ENCODE measurements at places on chromosomes 13 and 19.

- DNase-seq = no peak
Measured at GRCh38 chr19:32464279-32464678, 58.7 kb downstream of the DPY19L3 start.

DNA sequence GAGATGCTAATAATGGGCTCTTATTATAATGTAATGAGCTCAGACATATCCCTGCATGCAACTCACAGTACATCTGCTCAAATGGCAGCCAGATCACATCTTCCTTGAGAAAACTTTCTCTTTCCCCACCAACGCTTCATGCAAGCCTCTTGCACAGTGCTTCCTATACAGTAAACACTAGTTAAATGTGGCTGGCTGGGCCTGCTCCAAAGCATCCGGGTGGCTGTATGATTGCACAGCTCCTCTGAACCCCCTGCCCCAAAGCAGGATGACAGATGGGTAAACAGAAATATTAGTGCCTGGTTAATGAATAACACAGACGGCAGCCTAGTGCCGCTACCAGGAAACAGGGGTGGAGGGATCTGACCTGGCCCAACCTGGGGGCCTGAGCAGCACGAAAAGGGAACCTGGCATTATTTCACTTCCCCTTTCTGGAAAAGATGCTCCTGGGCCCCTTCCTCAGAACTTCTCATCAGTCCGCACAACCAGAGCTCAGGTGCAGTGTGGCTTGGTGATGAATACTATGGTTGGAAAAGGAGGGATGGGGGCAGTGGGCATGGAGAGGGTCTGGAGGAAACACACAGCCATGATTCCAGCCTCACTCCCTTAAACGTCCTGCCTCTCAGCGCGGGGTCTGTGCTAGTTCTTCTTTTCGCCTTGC, 10.8 kb downstream of the FFAR2 start:
- DNase-seq = peak; percentile 83

DNA sequence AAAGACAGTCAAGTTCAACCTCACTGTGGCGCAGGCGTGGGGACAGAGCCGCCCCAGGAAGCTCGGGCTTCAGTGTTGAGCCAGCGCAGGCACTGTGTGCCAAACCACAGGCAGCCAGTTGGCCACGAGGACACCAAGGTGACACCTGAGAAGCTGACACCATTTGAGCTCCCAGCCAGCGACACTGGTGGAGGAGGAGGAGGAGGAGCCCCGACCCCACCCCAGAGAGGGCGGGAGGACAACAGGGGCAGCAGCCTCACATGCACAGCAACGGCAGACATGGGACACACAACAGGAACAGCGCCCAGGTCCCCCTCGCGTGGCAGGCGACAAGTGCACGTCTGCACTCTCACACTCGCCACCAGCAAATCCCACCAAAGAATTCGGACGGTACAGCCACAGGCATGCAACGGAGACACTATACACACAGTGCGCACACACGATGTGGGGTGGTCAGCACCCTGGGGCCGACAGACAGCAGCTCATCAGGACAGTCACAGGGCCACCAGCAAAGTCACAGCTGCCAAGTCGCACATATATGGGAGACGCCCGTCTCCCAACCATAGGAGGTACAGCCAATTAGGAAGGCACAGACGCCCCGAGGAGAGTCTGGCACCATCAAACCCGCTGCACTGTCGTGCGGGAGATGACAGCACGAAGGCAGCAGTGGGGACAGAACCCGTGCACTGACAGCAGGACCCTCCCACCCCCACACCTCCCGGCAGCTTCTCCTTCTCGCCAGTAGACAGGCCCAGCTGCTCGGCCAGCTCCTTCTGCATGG, 3.4 kb downstream of the EIF3G start:
- no peak for DNase-seq

DNA sequence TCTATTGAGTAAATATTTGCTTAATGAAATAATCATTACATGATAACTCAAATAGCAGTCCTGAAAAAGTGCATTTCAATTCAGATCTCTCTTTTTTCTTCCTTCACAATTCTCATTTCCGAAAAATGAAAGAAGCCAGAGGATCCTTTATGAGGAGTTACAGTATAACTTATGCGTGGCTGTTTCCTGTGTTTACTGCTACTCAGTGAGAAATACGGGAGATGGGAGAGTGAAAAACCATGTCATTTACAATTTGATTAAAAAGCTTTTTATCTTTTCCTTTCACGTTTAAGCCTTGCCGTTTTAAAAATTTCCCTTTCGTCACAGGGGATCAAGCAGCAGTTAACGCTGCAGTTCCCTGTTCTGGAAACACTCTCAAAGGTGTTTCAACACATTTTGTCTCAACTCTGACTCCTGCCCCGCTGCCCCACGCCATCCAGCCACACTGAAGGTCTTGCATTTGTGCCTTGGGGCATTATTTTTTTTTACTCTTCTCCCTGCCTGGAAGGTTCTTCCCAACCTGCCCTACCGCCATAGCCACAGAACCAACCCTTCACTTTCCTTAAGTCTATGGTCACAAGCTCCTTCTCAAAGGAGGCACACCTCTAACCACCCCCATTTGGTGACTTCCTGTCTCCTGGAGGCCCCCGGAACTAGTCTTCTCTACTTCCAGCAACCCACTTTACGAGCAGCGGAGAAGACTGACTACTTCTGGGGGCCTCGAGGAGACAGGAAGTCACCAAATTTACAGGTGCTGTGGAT, 17.0 kb downstream of the KL start:
- no peak for DNase-seq

GRCh38 chr19:8224394-8225145, 15.4 kb downstream of the CERS4 start:
- DNase-seq = no peak

DNA sequence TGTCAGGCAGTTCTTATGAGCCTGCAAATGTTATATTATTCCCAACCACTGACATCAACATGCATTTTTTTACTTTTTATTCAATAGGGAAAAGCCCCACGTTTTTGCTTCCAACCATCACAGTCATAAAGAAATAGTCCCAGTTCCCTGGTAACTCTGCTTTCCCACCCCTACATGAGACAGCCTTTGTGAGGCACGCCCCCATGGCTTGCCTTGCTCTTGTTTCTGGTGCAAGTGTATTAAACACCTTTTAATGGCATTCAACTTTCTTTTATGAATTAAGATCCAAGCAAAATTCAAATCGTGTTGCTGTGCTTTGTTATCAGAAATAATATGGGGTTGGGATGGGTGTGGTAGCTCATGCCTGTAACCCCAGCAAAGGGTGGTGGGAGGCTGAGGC, 54.2 kb upstream of the ZNF429 start:
- no peak for DNase-seq

GRCh38 chr19:3061182-3062161, 823 bp downstream of the TLE5 start:
- peak; percentile 25 for DNase-seq

DNA sequence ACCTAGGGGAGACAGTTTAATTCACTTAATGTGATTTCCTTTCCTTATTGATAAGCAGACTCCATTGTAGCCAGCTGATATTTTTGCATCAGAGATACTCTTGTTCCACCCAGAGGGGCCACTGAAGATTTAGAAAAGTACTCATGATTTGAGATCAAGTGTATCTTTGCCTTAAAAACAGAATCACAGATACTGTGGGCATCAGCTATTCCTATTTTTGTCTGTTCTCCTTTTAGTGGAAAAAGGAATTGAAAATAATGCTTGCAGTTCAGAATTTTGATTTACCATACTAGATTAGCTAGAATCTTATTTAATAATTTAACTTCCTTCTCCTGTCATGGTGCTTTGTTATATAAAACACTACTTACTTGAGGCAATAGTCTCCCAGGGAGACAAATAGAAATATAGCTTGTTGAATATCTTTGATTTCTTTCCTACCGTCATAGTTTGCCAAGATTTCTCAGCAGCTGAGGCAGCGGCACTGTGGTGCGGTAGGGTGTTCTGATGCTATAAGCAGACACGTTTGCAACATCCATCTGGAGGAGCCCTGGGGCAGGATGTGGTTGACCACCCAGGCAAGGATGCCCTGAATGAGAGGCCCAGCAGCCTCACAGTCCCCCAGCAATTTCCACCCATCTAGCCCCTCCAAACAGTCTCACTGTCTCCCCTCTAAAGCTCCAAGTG, 47.0 kb upstream of the RAP2A start:
- DNase-seq = no peak

DNA sequence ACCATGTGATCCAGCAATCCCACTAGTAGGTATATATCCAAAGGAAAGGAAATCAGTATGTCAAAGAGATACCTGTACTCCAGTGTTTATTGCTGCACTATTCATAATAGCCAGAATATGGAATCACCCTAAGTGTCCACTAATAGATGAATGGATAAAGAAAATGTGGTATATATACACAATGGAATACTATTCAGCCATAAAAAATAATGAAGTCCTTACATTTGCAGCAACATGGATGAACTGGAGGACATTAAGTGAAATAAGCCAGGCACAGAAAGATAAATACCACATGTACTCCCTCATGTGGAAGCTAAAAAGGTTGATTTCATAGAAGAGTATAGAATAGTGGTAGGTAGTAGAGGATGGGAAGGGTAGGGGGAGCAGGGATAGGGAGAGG, 23.5 kb downstream of the BORA start:
- DNase-seq = no peak

DNA sequence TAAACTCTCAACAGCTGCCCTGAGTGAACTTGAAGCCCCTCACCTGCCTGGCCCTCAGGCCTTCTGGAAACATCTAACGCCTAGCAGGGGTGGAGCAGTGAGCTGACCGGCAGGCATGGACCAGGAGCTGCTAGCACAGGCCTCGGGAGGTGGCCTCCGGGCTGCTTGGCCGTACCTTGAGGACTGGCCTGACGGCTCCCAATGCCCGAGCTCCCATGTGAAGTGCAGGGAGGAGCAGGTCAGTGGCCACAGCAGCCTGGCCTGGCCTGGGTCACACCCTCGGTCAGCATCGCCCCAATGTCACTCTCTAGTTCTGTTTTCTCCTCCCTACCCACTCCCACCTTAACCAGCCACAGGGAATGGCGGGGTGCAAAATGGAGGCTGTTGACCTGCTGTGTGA, 19.0 kb downstream of the TSHZ3 start:
- no peak for DNase-seq
